ENCODE measurements at places on chromosomes 6 and 20.

DNA sequence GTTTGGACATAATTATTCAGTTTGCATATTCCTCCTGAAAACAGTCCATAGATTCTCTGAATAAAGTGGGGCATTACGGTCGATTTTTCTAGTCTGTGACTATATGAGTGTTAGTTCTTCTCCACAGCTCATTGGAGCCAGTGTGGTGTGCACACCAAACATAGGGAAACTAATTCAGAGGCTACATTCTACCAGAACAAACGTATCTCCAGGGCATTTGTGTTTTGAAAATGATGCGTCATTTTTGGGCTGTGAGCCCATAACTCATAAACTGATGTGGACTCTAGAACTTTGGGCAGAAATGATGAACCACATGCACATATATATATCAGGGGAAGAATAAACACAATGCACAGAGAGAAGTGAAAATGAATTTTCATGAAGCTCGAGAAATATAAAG is 41.8 kb downstream of the C6orf58 start:
- no peak for DNase-seq

DNA sequence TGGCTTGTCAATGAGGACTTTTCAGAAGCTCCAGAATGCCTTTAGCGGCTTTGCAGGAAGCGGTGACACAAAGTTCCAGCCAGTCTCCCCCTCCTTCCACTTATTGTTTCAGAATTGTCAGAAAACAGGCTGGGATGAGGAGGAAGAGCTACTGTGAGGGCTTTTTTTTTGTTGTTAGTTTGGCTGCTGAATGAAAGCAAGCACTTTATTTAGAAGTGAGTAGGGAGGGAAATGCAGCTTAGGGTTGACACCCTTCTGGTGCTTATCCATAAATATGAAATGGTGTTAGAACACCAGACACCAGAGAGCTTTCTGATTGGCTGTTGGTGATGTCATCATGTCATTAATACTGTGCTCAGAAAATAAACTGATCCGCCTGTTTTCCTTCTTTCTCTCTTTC is 251.5 kb downstream of the SOX4 start:
- no peak for DNase-seq

DNA sequence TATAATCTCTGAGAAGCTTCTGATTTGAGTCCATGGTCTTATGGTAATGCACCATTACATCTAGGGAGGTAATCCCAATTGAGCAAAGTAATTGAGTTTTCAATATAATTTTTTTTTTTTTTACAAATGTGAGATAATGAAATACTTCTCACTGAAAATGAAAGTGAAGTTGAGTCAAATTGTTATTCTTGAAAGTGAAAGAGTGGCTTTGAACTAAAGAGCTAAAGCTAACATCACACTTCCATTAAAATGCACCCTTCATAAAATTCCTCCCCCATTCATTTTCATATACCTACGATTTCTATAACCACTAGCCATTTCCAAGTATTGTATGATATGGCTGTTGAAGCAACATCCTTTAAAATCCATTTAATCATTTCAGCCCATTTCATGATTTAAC is 149.1 kb upstream of the IMPG1 start:
- no peak for DNase-seq

GRCh38 chr6:160400446-160400845 is 52.3 kb downstream of the SLC22A3 start:
- no peak for DNase-seq

GRCh38 chr6:107668743-107669474 is 155.2 kb downstream of the SCML4 start:
- no peak for DNase-seq

DNA sequence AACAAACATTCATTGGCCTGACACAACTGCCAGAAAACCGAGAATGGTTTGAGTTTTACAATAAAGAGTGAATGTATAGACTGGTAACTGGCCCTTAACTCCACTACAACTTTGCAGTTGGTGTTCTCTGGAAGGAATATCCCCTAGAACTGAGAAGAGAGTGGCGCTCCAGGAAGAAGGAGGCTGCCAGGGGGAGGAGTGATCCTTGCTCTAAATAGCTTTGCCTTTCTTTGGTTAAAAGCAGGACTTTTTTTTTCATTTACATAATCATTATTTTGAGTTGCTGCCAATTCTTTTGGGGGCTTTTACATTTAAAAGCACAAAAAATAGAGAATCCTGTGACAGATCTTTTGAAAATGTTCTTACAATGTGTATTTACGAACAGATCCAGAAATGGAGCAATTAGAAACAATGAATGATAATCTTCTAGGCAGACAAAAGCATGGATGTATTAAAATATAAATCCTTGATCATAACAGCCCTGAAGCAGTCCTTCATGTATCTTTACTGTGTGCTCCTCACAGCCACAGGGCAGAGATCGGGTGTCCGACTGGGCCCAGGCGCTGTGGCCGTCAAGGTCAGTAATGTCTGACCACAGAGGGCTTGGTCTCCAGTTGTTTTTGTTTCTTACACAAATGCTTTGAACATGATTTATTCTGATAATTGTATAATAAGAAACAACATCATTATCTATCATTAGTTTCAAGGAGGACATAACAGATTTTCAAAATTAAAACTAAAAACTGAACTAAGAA is 612.2 kb downstream of the HDGFL1 start:
- DNase-seq: no peak

DNA sequence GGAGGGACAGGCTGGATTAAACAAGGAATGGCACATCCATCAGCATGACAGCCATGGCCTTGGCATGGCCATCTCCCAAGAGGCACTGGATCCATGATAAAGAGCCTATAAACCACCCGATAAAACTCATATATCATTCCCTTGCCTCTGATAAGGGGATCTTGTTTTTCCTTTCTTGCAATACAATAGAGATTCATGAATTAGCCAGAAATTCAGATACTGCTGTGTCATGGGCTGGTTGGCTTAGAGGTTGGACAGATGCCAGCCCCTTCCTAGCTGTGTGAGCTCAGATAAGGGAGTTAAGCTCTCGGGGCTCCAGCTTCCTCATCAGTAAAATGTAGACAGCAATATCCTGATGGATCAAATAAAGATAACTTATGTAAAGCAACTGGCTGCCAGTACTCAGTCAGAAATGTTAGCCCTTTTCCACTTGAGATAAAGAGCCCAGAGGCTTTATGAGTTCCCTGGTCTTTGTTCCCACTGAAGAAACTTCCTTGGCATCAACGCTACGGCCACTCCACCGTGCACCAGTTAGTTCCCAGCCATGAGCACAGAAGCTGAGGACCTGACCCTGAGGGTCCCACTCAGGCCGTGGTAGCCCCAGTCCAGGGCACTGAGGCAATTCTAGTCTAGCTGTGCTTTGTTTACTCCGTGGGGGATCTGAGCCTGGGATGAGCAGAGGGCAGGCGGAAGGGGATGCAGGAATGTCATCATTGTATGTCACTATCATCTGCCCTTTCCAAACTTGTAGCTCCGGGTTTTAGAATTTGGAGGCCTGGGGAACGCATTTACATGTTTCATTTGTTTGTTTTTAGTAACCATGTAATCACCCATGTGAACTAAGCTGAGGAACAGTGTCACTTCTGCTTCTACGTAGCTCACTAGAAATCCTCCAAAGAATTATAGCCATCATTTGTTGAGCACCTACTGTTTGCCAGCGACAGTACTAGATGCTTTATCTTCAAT is 67.2 kb upstream of the TBC1D7 start:
- DNase-seq: no peak

DNA sequence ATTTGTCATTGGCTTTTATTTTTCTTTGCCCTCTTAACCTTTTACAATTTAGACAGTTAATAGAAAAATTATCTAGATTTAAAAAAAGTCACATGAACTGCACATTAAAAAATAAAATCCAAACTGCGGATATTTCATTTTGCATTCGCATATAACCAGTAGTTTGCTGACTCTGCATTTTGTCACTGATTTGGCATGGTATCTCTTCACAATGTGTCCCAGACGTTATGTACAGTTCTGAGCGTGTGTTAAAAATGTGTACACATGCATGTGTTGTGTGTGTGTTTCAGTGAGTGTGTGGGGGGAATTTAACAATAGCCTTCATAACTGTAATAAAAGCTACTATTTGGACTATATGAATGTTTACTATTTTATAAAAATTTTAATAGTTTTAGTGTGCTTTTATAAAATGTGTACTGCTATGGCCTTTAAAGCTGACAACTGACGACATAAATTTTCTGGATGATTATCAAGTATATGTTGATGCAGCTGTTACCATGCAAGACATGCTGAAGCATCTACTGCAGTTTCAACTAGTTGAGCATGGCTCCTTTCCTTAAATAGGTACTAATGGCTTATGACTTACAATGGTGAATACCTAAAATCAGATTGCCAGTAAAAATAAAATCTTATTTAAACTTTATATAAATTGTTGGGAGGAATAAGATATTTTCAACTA is 67.7 kb downstream of the HMGCLL1 start:
- DNase-seq: no peak

- no peak for DNase-seq
Measured at GRCh38 chr6:73152966-73153757, 72.1 kb downstream of the KHDC1L start.

DNA sequence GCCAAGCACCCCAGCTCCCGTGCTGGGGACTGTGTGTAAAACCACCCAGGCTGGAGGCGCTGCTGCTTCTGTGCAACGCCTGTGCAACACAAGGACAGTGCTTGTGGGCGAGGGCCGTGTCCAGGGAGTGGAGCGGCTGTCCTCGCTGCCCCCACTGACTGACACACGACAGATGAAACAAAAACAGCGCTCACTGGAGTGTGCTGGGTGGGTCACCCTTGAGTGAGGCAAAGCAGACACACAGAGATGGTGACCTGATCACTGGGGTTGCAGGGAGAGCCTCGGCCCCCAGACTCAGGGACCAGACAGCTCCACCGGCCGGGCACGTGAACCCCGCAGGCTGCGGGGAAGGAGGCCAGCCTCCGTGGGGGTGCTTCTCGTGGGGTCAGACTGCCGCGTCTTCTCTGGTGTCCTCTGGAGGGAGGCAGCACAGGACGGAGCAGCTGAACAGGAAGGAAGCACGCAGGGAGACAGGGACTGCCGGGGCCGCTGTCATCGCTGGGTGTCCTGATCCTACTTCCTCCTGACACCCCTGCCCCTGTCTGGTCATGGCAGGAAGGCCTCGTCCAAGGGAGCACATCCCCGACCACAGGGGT is 75.9 kb upstream of the CST7 start:
- no peak for DNase-seq

GRCh38 chr6:93799226-93799625 is 379.9 kb upstream of the EPHA7 start:
- no peak for DNase-seq

- DNase-seq: no peak
Measured at GRCh38 chr6:135006386-135006914, 48.2 kb downstream of the HBS1L start.

GRCh38 chr6:117927866-117928265 is 20.8 kb downstream of the SLC35F1 start:
- no peak for DNase-seq

GRCh38 chr6:26472549-26473290 is 15.0 kb downstream of the BTN2A1 start:
- DNase-seq: no peak

GRCh38 chr20:23656372-23656771 is 18.6 kb upstream of the CST3 start:
- no peak for DNase-seq

DNA sequence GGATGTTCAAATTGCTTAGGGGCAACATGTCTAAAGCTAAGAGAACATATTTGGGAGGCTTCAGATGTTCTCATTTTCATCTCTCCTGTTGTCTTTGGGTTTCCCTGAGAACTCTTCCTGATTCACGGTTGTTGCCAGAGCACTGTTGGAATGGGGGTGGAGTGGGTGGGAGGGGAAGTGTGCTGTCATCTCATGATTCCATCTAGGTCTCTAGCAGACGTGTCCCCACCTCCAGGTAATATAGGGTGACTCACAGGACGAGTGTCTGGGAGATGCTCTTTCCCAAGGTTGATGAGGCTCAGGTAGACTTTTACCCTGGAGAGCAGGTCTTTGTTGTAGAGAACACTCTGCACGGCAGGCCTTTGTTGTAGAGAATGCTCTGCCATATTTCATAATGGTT is 636.9 kb downstream of the QKI start:
- no peak for DNase-seq

DNA sequence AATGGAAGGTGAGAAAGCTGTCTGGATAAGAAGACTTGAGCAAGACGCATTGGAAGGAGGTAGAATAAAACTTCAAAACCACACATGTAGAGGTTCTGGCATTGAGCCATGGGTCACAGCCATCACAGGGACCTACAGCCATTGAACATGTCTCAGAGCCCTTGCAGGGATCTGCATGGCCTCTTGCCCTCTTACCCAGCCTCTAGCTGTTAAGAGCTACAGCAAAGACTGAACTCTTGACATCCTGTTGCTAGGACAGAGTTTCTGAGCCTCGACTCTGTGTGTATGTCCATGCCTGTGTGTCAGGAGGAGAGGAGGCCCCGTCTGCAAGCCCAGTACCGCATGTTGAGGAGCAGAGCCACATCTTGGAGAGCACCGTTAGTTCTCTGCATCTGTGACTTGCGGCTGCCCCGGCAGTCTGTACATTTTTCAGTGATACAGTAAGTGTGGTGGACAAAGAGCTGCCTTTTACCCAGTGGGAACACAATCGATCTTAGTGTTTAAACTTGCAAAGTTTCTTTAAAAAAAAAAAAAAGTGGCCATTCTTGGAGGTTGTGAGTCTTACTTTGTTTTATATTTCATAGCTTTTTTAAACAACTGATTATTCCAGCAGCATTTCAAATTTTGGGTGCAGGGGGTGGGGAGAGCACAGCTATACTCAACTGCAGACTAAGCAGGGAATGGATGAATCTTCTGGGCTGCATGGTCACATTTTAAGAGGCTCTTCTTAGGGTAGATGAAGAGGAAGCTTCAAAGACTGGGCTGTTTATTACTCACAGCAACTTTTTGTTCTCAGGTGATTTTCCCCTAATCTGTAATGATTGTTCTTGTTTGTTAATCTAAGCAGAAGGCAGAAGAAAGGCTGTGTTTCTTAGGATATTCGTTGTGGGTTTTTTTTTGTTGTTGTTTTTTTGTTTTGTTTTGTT is 88.5 kb downstream of the TBC1D7 start:
- no peak for DNase-seq

- DNase-seq: no peak
Measured at GRCh38 chr6:62808565-62809293, 402.5 kb upstream of the FKBP1C start.

DNA sequence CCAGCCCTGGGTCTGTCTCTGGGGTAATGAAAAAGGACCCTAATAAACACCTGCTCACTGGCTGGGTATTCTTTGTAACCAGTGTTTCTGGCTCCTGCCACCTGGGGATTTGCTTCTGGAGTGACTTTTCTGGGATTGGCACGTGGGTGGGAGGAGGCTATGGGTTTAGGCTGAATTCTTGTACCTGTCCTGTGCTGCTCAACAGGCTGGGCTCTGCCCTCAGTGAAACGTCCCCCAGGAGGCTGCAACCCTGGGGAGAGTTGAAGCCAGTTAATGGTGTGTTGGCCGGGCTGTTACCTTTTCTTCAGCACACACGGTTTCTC is 6.8 kb downstream of the NPBWR2 start:
- DNase-seq: no peak

- no peak for DNase-seq
Measured at GRCh38 chr6:32685603-32686002, 19.1 kb upstream of the HLA-DQB1 start.

- DNase-seq: no peak
Measured at GRCh38 chr6:81769824-81770223, 17.3 kb upstream of the TENT5A start.

Measured in stimulated activated naive CD4-positive, alpha-beta T cell treated with Interleukin-2 at 50 U/mL for 16 hours (primary cell).